ENCODE measurements at places on chromosomes 5 and 9.

- no peak for DNase-seq
Observed at GRCh38 chr9:16371306-16371705, 499.2 kb downstream of the BNC2 start.

GRCh38 chr9:111839387-111839786, 44.6 kb upstream of the SHOC1 start:
- DNase-seq = no peak

GRCh38 chr5:154654486-154655371, 100.4 kb upstream of the LARP1 start:
- no peak for DNase-seq

GRCh38 chr5:163885117-163885516, 379.7 kb downstream of the MAT2B start:
- no peak for DNase-seq
